NCI-H69 (cell line): ENCODE measurements at places on chromosomes 7 and 10.

DNA sequence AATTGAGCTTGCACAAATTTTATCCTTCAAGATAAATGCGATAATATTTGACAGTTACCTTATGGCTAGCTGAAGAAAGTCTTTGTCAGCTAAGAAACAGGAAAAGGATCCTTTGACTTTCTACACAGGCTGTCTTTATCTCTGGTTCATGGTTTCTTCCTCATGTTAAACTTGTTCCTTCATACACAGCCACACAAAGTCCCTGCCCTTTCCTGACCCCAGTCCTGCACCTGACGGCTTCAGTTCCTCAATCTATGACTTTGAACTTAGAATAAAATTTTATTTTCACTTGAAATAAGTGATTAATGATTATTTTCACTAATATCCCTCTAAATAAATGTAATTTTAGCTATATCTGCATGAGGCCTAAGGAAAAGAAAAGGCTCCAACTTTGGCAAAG, 77.8 kb upstream of the PRSS1 start:
- no peak for DNase-seq

GRCh38 chr7:121755818-121756552, 117.0 kb upstream of the PTPRZ1 start:
- peak; percentile 88 for DNase-seq

- peak; percentile 42 for DNase-seq
These were observed 44.5 kb downstream of the LANCL2 start for GRCh38 chr7:55409482-55410225.

DNA sequence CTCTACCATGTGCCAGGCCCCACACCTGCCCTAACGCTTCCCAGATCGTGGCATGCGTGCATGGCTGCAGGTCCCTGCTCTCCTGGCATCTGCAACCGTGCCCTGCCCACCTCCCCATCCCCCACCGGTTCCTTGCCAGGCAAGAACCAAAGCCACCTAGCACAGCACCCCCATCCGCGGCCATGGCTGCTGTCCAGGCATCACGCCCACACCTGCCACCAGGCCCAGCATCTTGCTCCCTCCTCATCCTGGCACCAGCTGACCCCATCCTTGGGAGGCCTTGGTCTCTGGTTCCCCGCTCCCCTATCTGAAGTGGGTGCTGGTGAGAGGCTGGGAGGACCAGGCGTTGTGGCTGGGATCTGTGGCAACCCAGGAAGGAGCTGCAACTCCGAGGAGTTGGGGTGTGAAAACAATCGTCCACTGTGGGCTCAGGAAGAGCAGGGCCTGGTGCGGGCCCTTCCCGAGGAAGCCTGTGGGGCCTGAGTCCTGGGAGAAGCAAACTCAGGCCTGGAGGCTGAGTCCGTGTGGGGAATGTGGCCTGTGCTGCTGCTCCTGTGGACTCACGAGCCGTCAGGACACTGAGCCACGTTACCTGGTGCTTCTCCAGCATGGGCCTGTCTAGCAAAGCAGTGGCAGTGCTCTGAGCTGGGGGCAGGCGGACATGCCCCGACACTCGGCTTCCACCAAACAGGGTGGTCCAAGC, 417.1 kb downstream of the DNAJB6 start:
- DNase-seq, result no peak

DNA sequence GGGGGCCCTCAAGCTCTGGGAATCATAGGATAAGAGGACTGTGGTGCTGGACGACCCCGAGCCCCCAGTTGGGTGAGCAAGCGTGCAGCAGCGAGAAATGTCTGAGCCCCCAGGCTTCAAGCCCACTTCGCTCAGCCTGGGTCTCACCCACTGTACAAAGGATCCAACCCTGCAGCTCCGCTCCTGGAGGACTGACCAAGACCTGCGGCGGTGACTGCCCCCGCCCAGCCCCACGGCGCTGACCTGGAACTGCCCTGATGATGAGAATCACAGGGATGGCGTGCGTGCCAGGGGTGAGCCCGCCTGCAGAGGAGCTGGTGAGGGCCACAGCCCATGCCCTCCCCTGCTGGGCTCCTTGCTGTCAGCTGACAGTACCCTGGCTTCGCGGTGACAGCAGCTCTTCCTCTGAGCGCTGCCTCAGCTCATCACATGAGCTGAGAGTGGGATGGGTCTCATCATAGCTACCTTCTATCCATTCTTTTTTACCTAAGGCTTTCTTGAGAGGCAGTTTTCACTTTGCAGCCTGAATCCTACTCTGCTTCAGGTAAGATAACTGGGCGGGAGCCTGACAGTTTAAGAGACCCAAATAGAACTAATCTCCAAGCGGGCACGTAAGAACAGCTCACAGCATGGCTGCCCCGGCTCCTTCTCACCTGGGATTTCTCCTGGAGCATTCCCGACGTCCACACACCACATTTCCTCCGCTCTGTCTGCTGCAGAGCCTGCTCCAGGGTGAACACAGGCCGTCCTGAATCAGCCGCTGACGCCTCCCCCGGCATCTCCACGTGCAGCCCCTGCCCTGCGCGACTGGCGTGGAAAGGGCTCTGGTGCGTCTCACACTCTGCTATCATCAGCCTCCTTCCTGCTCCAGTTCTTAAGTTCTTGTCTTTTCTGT, 329.9 kb downstream of the PTPRN2 start:
- DNase-seq, result no peak

- no peak for DNase-seq
These were observed 21.2 kb downstream of the PRXL2A start for GRCh38 chr10:80429521-80429973.

DNA sequence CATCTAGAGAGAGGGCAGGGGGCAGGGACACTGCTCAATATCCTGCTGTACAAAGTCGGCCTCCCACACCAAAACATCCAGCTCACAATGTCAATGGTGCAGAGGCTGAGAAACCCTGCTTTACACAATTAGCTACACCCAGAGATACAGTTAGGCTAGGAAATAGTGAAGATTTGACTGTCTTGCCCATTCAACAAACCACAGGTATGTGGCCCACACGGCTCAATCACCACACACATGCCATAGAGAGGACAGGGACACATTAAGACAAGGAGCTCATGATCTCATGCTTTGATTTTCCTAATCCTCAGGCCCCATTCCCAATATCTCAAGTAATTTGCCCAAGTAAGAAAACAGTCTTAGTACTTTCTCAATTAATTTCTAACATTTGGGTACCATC, 110.4 kb downstream of the OSBPL3 start:
- DNase-seq, result no peak

DNA sequence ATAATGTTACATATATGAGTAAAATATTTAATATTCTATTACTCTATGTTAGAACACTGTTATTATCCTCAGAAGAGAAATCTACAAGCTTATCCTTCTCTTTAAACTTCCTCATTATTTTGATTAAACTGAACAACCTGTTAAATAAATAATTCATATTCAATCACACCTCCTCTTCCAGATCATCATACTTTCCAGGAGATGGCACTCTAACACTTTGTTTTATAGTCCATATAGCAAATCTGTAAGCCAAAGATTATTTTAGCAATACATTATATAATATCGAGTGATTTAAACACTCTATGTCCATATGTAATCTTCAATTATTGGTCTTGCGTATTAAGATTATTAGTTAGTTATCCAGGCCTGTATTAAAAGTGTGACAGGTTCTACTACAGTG, 694.1 kb downstream of the ANKRD7 start:
- peak; percentile 78 for DNase-seq

GRCh38 chr7:51929818-51930217, 613.2 kb upstream of the COBL start:
- DNase-seq, result no peak
